Hematopoietic multipotent progenitor cell treated with erythropoietin and hydrocortisone succinate and interleukin-3 and kit ligand, for 8 days (in vitro differentiated cells): ENCODE measurements at places on chromosomes 16 and 17.

GRCh38 chr17:6088141-6088540 lies 18.0 kb downstream of the WSCD1 start:
- no peak for DNase-seq

- no peak for DNase-seq
These were observed 44.2 kb downstream of the HELZ start for GRCh38 chr17:67200727-67201301.

DNA sequence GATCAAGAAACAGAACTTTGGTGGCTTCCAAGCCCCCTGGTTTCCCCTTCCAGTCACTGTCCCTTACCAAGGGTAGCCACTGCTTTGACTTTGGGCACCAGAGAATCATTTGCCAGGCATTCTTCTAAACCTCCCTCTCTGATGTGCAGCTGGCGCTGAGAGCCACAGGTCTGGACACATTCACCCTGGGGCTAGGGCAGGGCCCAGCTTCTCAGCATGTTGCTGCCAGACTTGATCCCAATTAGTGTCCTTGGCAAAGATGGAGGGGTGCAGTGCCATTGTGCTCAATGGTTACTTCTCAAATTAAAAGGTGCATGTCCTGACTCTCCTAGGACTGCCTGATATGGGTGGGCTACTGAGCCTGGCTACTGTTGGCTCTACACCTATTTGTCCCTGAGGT lies 7.6 kb upstream of the SLC47A2 start:
- no peak for DNase-seq

GRCh38 chr16:80656711-80657150 lies 115.9 kb downstream of the DYNLRB2 start:
- no peak for DNase-seq

DNA sequence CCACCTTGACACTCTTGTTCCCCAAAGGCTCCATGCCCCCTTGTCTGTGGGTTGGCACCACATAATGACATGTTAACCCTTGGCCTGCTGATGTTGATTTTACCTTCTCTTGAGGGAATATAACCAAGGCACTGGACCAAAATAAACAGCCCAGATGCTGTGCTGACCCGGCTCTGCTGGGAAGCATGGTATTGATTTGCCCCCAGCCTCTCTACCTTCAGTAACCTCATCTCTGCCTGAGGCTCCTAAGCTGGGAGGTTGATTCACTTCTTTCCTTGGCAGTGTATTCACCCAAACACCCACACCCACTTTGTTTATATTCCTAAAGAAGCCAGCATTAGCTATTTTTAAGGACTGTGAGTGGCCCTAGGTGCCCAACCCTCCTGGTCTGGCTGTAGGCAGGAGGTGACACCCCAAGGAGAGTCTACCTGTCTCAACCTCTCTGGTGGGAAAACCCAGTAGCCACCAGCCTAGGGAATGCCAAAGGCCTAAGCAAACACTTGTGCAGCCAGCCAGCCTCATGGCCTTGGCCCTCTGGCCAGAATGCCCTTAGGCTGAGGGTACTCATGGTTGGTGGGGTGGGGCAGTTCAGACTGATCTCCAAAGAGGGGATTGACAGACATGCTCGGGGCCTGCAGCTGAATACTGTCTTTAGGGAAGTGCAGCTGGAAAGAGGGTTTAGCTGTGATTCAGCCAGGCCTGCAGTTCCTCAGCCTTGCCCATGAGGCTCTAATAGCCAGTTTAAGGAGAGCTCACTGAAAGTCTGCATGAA lies 42.7 kb downstream of the GNAO1 start:
- no peak for DNase-seq

DNA sequence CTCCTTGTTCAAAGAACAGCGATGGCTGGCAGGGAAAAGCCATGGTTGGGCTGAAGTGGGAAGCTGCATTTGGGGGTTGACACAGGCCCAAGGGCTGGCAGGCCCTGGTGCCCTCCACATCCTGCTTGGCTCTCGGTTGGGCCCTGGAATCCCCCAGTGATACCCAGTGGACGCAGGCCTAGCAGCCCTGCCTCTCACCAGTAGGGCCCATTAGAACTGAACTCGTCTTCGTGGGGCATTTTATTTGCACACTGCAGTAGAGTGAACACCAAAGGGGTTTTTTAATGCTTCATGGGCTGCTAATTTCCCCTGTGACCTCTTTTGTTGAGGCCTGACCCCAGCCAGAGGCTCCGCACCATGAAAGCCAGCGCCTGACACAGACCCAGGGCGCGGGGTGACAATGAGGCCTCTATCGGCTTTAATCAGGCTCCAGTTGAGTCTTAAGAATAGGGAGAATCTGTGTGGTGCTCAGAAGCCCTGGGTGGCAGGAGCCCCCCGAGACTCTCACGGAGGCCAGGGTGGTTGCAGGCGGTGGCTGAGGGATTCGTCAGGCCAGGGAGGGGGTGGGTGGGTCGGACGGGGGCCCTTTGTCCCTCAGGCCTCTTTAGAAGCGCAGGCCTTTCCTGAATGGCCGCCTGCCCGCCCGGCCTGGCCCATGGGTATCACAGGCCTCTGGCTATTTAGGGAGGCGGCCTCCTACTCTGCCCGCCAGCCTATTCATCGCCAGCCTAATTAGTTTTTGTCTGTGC lies 199.3 kb downstream of the NTN1 start:
- DNase-seq: no peak

- DNase-seq: peak; percentile 34
These were observed 2.4 kb downstream of the CRLF3 start for GRCh38 chr17:30821871-30822723.

DNA sequence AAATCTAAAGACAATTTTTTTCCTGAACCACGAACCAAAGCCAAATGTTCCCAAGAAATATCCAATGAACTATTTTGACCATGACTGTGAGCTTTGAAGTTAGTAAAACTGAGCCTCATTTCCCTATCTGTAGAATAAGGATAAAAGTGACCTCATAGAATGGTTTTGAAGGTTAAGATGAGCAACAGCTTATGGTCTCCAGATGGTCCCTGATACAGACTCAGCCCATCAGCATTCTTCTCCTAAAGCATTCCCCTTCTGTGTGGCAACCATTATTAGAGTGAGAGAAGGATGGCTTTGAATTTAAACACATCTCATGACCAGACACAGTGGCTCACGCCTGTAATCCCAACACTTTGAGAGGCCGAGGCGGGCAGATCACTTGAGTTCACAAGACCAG lies 70.1 kb downstream of the COPRS start:
- no peak for DNase-seq

DNA sequence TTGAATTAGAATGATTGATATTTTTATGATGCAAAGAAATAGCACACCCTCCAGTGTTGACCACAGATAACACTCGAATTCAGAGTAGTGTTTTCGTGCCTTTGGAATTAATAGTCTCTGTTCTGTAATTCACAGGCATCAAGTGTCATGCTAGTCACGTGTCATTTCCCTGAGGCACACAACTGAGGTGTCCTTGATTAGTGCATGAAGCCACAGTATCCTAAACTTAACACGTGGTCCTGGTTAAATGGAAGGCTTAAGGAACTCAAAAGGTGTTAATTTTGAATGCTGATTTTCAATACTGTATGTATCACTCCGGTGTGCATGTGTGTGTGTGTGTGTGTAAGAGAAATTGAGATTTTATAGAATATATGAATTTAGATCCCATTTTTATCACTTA lies 625.6 kb downstream of the TMEM114 start:
- no peak for DNase-seq
